ENCODE measurements at places on chromosomes 1 and 21.

DNA sequence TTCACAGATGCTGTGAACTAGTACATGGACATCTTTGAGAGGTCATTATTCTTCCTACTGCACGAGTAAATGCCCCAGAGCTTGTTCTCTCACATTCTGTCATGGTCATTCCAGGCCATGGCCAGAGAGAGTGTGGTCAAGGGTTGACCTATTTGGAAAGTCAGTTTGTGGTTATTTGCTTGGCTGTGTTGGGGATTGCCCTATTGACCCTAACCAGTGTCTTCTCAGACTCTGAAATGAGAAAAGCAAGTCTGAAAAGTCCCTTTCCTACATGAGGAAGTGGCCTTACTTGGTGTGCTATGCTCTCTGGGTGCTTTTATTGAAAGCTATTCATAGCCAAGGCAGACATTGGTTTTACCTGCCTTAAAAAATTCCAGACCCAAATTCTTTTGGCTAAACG lies 26.6 kb downstream of the CLIC6 start:
- DNase-seq, result no peak

DNA sequence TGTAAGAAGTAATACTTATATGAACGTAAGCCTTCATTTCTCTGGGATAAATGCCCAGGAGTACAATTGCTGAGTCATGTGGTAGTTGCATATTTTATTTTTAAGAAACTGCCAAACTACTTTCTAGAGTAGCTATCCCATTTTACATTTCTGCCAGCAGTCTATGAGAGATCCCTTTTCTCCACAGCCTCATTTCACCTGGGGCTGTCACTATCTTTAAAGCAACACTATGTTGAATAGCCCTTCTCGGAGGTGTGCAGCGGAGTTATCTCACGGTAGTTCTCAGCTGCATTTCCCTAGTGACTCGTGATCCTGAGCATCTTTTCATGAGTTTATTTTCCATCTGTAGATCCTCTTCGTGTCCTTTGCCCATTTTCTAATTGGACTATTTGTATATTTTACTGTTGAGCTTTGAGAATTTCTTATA lies 93.4 kb downstream of the ADARB1 start:
- no peak for DNase-seq

DNA sequence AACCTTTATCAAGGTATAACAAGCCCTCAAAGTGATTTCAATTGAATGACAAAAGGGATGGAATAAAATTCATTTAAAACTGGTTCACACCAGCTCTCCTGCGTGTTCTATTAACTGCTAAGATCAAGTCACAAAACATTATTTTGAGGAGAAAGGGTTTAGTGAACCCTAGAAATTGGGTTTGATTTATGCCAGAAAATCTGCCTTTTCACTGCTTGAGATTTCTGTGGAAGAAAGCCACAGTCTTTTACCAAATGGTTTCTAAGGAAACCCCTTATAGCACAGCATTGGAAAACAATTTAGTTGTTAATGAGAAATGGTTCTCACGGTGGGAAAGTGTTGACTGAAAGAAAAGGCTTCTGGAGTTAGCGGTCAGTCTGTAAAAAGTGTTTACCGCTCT lies 43.6 kb upstream of the DPH5 start:
- DNase-seq, result no peak

DNA sequence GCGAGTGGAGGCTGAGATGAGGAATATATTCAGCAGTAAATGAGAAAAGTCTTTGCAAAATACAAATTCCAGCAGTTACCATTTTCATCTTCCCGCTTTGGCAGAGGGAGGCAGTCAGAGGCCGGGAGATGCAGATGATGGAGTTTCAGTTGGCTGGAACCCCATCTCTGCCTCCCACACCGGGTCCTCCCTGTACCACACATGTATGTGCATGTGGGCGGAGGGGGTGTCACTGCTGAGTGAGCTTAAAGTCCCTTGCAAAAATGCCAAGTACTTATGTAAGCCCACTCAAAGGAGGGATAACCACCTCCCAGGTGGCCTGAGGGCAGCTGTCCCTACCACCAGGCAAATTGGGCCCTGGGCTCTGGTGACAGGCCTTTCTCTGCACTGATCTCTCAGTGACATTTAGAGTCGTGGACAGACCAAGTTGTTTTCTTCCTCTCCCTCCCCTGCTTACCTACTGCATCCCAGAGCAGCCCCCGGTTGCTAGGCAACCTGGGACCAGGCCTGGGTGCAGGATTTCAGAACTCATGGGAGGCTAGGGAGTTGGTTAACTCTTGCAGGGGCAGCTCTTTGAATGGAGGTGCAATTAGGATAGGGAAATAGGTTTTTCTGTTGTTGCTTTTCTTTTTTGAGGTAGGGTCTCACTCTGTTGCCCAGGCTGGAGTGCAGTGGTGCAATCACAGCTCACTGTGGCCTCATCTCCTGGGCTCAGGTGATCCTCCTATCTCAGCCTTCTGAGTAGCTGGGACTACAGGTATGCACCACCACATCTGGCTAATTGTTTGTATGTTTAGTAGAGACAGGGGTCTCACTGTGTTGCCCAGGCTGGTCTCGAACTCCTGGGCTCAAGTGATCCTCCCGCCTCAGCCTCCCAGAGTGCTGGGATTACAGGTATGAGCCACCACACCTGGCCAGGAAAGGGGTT lies 17.1 kb upstream of the UBXN10 start:
- no peak for DNase-seq

GRCh38 chr1:111551623-111552411 lies 48.4 kb upstream of the ADORA3 start:
- no peak for DNase-seq
